CD8-positive, alpha-beta memory T cell (primary cell): ENCODE measurements at places on chromosomes 13 and 19. TPM values are rescaled to one million over a fixed set of nuclear protein-coding genes. Genes with fewer than 3 reads are reported as not detected.

Gene RFXAP
- total RNA-seq: 10.2 TPM

Gene ZGLP1
- total RNA-seq: 7.3 TPM

Gene NDFIP2
- total RNA-seq: 102 TPM

Gene MEF2B
- total RNA-seq: 1.5 TPM

Gene EDNRB
- not detected for total RNA-seq
